ENCODE measurements at places on chromosomes 1 and 21.

DNA sequence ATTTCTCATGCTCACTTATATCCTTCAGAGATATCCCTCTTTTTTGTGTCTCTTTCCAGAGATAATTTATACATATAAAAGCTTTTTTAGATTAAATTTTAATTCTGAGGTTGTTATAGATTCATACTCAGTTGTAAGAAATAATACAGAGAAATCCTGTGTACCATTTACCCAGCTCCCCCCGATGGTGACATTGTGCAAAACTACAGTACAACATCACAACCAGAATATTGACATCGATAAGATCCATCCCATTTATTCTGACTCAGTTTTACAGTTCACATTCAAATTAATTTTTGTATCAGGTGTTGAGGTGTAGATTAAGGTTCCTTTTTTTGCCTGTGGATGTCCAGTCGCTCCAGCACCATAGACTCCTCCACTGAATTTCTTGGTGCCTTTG lies 14.3 kb downstream of the DMRTB1 start:
- no peak for DNase-seq

DNA sequence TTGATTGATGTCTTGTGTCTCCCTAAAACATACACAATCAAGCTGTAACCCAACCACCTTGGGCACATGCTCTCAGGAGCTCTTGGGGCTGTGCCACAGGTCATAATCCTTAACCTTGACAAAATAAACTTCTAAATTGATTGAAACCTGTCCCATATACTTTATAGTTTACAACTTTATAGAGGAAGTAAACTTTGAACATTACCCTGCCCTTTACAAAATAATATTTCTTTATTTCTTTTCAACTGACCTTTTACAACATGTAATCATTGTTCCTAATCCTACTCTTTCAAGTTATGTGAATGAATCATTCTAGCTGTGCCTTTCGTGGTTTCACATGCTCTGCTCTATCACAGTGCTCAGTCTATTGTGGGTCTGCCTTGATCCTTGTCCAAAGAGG lies 118.3 kb upstream of the ATP1A1 start:
- DNase-seq, result peak; percentile 18

GRCh38 chr1:113178106-113178505 lies 105.1 kb downstream of the LRIG2 start:
- no peak for DNase-seq

GRCh38 chr1:237309595-237310118 lies 267.7 kb downstream of the RYR2 start:
- DNase-seq, result no peak

- DNase-seq, result no peak
These were observed 6.4 kb upstream of the MYBPHL start for GRCh38 chr1:109312978-109313775.
